ENCODE measurements at places on chromosomes 3 and 15.

DNA sequence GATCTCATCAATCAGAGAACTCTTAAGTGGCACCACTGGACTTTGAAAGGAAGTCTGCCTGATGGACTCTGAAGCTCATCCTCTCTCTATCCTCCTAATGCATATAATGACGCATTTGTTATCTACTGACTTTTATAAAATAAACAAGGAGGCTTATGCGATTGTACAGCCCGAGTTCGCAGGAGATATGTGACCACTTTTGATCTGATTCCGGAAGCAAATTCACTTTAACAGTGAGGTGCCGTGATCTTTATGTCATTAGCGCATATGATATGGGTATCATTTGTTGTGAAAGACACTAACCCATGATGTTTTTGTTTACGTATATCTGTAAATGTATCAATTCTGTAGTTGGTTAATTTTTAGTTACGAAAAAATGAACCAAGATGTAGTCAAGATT is 427 bp upstream of the RNF111 start:
- no peak for DNase-seq

- no peak for DNase-seq
These were observed 9.8 kb downstream of the SYNM start for GRCh38 chr15:99114511-99115299.

DNA sequence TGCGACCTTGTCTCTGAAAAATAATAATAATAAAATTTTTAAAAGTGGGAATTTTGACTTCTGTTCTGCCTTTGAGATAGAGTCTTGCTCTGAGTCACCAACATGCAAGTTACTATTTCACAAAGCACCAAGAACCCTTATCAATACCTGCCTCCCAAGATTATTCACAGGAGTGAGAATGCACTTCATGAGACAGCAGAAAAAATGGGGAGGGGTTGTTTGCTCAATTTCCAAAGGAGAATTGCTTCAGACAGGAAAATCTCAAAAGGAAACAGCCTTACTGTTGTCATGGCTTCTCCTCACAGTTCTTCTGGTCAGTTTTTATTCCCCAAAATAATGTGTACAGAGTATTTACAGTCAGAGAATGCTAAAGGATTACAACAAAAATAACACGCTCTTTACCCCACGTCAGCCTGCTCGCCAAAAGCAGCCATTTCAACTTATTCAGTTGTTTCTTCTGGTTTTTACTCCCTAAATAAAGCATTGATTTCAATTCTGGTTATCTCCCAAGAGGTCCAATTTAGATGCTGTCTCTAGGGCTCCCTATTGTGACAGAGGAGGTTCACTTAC is 89.0 kb downstream of the PPCDC start:
- no peak for DNase-seq

GRCh38 chr3:15083252-15083651 is 15.7 kb downstream of the RBSN start:
- no peak for DNase-seq

- DNase-seq, result no peak
These were observed 368.6 kb upstream of the GBE1 start for GRCh38 chr3:82130046-82130445.

DNA sequence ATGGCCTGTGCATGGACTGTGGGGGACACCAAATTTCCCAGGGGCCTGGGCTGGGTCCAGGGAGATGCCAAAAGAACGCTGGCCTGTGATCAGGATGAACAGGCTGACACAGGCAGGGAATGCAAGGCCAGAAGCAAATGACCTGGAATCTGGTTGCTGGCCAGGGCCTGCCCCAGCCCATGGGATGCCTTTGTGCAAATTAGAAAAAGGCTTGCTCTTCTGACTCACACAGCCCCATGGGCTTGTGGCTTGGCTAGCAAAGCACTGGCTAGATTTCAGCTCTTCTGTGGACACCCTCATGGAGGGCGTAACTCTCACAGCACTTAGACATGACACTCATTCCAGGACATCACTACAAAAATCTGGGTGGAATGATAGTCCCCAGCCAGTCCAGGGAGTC is 356.0 kb downstream of the SHQ1 start:
- no peak for DNase-seq

GRCh38 chr15:74458473-74458872 is 2.5 kb downstream of the UBL7 start:
- DNase-seq, result no peak

- DNase-seq, result no peak
These were observed 6.7 kb downstream of the FAM162A start for GRCh38 chr3:122390665-122391064.

GRCh38 chr3:130576375-130577266 is 59.6 kb downstream of the COL6A6 start:
- DNase-seq, result no peak

DNA sequence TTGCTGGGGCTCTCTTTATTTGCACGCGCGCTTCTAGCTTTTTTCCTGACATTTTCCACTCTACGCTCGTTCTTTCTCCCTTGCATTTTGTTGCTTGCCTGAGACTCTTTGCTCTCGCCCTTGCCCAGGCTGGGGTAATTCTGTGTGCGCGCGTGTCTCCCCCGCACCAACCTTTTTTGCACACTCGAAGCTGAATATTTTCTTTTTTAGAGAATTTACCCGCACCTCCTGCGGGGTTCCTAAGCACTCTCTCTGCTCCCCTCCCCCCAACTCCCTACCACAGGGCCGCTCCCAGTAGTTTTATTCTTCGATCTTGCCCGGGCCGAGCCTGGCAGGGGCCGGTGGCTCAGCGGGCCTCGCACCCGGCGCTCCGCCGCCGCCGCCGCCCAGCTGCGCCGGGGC is 732 bp downstream of the FAM43A start:
- DNase-seq, result no peak

DNA sequence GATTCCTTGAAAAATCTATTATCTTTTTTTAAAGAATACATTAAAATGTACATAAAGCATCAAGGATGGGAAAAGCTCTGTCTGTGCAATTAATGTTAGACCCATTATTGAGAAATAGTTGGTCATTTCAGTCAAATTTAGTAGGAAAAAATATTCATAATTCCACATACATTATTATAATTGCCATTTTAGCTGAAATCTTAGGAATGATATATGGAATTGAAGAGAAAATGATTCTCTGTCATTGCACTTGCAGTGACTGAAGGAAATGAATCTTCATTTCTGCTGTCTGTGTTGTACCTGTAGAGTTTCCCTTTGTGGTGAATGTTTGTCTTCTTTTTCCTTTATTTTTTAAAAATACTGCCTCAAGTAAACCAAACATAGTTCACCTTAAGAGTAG is 473.9 kb downstream of the C3orf38 start:
- DNase-seq, result no peak

DNA sequence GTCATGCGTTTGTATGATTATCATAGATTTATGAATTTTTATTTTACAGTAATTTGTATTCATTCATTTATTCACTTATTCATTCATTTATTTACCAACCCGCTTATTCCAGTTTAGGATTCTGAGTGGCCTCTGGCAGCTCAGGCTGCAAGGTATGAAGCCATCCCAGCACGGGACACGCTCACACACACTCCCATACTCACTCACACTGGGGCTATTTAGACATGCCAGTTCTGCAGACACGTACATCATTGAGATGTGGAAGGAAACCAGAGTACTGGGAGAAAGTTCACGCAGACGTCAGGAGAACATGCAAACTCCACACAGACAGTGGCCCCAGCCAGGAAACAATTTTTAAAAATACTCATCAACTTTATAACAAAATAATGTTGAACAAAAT is 5.1 kb downstream of the CDIN1 start:
- no peak for DNase-seq

DNA sequence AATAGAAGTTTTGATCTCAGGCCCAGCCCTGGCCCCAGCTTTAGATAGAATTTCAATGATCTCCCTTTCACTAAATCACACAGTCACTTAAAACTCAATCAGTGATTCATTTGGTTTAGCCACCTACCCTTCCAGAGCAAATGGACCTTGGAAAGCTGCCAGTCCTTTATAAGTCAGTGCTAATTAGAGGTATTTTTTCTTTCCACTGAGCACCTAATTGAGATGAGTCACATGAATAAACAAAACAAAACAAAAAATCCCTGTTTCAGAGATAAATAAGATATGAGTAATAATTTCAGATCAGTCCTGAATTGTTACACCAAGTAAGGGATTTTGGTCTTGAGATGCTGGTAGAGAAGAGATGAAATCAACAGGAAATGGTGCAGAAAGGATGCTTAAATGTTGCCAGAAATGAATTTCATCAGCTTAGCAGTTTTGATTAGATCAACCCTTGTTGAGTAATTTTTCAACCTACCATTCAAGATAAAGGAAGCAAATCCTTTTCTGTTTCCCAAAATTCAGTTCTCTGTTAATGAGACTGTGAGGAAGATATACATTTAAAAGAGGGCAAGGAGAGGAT is 352.0 kb upstream of the COL8A1 start:
- no peak for DNase-seq

- DNase-seq, result no peak
These were observed 21.2 kb downstream of the IL17RD start for GRCh38 chr3:57143886-57144459.

GRCh38 chr3:49609314-49609713 is 55.0 kb downstream of the BSN start:
- no peak for DNase-seq

GRCh38 chr15:52306270-52306669 is 10.7 kb upstream of the MYO5C start:
- DNase-seq, result no peak

GRCh38 chr3:86985181-86985826 is 5.6 kb downstream of the VGLL3 start:
- DNase-seq, result no peak

DNA sequence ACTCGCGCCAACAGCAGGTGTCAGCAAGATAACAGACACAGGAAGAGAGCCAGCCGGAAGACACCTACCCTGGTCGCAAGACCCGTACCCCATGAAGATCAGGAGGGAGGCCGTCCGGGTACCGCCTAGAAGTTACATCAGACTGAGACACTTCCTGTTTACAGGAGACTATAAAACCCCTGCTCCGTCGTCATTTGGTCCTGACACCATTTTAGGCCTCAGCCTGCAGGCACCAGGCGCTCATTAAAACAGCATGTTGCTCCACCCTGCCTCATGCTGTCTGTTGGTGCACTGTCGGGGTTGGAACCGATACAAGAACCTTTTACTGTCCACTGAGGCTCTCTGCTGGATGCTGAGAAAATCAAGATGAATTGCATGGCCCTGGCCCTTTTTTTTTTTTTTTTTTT is 15.6 kb upstream of the PRTG start:
- peak; percentile 19 for DNase-seq

- no peak for DNase-seq
These were observed 117.2 kb downstream of the TCF12 start for GRCh38 chr15:57035664-57036063.

GRCh38 chr3:89628856-89629670 is 521.6 kb downstream of the EPHA3 start:
- no peak for DNase-seq

DNA sequence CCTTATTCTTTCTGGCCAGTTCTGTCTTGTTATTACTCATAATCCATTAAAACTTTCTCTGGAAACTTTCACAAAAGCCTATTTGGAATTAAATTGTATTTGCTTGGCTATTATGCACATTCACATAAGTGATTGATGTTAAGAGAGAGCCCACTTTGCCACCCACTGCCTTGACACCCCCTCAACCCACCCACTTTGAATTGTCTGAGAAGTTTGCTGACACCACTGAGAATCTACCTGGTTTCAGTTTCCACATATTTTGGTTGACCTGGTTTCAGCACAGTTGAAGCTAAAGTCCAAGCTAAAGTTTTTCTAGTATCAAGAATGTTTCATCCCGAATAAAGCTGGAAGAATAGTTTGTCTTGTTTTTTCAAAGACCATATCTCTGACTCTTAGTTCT is 70.9 kb downstream of the ARMC8 start:
- DNase-seq, result no peak

DNA sequence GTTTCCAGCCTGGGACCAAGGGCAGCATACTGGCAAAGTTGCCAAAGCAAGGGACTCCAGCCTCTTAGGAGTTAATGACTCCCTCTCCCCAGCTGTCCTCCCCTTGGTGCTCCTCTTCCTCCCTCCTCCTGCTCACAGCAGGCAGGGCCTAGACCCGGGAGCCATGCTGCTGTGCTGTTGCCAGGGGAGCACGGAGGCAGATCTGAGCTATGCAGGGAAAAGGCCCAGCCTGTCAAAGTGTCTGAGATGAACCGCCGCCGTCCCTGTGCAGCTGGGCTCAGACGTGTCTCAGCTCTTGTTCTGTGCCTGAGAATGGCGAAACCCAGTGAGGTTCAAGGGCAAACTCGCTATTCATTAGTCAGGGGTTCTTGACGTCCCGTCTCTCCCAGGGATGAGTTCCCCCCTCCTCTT is 60.8 kb upstream of the POLG start:
- DNase-seq, result no peak

DNA sequence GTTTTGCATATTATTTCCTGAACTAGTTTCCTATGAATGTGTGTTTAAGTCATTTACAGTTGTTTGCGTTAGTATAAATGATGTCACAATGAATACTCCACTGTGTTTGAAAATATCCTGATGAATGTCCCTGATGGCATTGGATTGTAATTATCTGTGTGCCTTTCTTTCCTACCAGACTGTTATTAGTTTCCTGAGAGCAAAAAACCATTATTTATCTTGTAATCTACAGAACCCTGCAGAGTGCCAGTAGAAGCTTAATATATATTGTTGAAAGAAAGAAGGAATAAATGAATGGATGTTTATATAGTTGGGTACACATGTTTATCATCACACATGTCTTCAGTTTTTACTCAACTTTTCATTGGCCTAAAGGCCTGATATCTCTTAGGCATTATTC is 312.6 kb downstream of the AGBL1 start:
- DNase-seq, result no peak

GRCh38 chr15:40052604-40053003 is 13.6 kb upstream of the SRP14 start:
- DNase-seq, result no peak

- DNase-seq, result no peak
These were observed 28.2 kb upstream of the DNAJC19 start for GRCh38 chr3:181017690-181018089.

DNA sequence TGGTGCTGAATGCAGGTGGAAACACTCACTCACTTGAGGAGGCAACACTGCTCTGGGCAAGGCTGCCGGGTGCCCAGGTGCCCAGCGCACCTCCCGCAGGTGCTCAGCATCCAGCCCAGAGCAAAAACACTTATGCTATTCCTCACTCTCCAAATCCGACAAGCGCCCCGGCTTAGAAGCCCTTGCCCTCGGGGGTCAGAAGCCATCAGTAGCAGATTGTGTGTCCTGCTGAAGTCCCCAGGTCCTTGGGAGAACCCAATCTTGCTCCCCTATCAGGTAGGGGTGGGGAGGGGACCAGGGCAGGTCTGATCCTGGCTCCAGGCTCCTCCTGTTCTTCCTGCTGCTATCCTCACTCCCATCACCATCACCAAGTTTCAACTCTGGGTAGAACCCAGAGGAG is 46.7 kb downstream of the TLE3 start:
- DNase-seq, result no peak

DNA sequence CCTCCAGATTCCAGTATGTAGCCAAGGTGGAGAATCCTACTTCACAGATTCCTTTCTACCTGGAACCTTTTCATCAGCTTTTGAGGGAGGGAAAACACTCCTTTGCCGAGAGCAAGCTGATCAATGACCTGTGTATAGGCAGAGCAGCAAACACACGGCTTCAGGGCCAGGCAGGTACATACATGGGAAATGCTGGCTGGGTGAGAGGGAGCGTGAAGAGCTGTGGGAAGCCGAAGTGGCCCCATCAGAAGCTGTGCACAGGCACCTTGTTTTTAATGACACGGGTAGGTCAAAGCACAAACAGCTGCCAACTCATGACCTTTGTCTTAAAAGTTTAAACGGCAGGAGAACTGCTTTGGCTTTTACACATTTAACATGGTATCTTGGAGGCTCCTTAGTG is 25.3 kb downstream of the STARD5 start:
- no peak for DNase-seq

Data from SK-N-DZ (cell line).